ENCODE measurements at places on chromosomes 2 and 18.

GRCh38 chr18:31977270-31977872 lies 34.4 kb upstream of the TRAPPC8 start:
- DNase-seq: peak; percentile 13

DNA sequence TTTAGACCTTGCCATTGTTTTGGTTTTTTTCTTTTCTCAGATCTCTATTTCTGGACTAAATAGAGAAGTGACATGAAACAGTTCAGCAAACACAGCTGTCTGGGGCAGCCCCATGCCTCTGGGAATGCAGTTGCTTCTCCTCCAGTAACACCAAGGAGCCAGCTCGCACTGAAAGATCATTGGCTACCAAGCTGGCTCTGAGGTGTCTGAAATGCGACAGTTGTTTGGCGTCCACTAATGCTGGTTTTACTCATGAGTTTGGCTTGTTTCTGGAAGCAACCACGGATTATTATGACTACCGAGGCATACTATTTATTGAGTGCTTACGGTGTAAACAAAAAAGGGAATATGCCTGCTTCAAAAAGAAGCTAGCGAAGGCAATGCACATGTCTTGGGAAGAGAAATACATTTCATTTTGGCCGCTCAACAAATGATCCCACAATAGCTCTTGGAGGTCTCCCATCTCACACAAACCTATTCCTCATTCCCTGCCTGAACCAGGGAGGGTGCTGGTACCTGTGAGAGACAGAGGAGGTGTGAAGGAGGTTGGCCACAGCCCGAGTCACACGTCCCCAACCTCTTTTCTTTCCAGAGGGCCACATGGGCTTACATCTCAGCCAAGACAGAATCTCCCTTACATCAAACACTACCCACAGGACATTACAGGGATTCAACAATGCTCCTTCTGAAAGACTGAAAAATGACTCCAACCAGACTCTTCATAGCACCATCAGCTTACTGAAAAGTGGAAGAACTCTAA lies 37.5 kb upstream of the NEB start:
- no peak for DNase-seq

- no peak for DNase-seq
Measured at GRCh38 chr18:46567196-46567595, 89.8 kb downstream of the LOXHD1 start.

GRCh38 chr2:86301009-86301408 lies 36.4 kb downstream of the REEP1 start:
- no peak for DNase-seq

DNA sequence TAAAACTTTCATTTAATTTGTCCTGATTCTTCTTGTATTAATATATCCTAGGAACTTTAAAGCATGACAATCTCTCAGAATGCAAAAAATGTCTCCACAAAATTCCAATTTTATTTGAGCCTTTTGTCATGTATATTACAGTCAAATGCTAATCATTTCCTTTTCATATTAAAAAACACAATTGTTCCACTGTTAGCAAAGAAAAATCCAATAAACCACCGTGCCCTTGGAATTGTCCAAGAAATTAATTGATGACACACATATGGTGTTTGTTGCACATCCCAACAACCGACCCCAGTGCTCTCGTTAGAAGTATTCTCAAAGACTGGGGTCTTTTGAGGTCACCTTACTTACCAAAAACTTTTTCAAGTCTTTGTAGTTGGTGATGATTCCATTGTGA lies 28.1 kb downstream of the GFPT1 start:
- DNase-seq: no peak

DNA sequence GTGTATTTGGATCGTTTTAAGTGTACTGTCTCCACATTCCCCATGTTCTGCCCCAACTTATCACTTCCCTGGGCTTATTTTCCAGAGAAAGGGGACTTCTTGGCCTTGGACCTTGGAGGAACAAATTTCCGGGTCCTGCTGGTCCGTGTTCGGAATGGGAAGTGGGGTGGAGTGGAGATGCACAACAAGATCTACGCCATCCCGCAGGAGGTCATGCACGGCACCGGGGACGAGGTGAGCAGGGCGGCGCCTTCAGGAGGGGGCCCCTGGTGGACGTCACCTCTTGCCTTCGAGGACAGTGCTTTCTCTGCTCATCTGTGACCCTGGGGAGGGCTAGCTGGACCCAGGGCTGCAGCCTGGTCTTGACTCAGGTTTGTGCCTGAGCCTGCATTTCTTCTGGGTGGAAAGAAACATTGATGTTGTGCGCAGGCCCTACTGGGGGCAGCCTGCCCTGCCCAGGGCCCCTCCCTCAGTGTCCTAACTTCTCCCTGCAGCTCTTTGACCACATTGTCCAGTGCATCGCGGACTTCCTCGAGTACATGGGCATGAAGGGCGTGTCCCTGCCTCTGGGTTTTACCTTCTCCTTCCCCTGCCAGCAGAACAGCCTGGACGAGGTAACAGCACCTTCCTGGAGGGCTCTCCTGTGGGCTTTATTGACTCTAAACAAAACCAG lies 47.8 kb downstream of the HK2 start:
- no peak for DNase-seq

- no peak for DNase-seq
Measured at GRCh38 chr2:219041252-219041651, at the start of gene CFAP65. TSS of gene CFAP65 (minus strand) at chr2:219041516. CDS start at chr2:219039048, 2,468 bp downstream.

- DNase-seq: no peak
Measured at GRCh38 chr2:233544200-233544610, 22.4 kb downstream of the USP40 start.

DNA sequence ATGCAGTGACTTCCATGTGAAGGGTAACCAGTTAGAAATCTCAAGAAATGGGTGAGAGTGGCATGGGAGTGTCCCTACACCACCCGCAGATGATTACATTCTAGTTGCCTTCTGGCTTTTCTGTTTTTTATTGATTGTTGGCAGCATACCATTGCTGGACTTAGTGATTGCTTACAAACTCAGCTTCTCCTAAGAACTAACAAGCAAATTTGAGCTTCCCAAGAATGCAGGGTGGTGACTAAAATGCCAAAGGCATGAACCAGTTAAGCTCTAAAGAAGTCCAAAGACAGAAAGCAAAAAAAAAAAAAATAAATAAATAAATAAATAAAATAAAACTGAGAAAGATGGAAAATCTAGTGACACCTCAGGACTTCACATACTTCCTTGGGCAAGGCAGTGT lies 245.5 kb upstream of the PARD3B start:
- no peak for DNase-seq

DNA sequence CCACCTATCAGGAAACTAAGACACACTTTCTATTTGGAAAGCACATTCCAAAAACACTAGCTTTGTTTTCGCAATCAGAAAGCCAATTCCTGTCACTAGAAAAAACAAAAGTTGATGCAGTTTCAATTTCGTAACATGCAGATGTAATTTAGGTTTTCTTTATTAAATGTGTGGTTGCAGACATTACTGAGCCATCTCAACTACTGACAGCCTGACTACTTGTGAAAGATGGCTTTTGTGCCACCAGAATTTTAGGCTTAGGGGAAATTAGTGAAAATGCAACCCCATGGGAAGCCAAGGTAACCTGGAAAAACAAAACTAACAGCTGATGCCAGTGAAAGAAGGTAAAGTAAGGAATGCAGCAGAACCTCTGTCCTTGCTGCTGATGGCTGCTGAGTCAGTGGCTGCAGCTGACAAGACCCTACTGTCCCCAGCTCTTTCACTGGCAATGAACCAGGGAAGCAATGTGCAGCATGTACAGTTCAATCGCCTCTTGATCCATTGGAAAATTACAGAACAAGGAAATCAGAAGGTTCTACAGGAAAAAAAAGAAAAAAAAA lies 34.9 kb downstream of the FEZ2 start:
- DNase-seq: no peak

DNA sequence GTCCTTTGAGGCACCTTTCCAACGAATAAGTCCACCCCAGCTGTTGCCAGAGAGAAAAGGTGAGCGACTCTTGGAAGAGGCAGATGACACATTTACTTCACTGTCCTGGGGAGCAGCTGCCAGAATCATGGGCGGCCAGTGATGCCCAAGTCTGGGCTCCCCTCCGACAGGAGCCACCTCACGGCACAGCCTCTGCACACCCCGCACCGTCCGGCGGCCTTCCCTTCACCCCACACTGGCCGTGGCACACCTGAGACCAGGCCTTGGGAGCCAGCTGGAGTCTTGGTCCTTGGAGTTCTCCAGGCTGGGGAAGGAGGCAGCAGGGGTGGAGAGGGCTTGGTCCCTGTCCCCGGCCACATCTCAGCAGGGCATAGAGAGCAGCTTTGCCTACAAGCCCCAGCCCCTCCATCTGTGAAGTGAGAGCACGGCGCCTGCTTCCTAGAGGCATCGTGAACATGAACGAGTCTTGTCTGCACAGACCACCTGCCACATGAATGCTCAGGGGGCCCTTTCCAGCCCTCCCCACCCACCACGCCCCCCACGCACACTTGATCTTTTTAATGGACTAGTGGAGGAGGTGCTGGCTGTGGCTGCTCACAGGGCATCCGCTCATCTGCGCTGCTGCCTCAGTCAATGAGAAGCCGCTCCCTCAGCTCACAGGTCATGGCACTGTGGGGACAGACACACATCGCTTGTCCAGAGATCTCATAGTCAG lies 400.2 kb upstream of the MYT1L start:
- no peak for DNase-seq

- no peak for DNase-seq
Measured at GRCh38 chr2:168969865-168970264, 61.3 kb downstream of the ABCB11 start.

GRCh38 chr2:59041139-59041538 lies 800.0 kb upstream of the FANCL start:
- DNase-seq: no peak

GRCh38 chr18:34352385-34353163 lies 127.9 kb upstream of the NOL4 start:
- DNase-seq: no peak

- no peak for DNase-seq
Measured at GRCh38 chr2:26515771-26516170, 37.8 kb upstream of the OTOF start.

- no peak for DNase-seq
Measured at GRCh38 chr2:241215421-241215820, 26.9 kb downstream of the ANO7 start.

DNA sequence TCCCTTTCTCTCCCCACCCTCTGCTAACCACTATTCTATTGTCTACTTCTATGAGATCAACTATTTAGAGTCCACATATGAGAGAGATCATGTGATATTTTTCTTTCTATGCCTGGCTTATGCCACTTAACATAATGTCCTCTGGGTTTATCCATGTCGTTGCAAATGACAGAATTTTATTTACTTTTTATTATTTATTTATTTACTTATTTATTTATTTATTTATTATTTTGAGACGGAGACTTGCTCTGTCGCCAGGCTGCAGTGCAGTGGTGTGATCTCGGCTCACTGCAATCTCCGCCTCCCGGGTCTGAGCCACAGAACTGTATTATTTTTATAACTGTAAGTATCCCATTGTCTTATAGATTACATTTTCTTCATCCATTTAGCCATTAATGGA lies 443.4 kb upstream of the CDH19 start:
- no peak for DNase-seq

GRCh38 chr2:100629309-100629708 lies 66.5 kb downstream of the PDCL3 start:
- DNase-seq: no peak

DNA sequence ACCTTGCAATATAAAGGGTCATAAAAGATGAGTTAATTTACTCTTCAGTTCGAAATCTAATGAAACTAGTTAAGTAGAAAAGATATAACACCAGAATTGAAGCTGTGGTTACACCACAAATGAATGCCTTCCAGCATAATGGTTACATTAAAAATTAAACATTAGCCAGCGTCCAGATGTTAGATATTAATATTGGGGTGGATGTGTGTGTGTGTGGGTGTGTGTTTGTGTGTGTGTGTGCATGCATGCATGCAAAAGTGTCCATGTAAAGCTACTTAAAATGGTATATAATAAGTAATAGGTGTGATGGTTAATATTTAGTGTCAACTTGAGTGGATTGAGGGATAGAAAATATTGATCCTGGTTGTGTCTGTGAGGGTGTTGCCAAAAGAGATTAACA lies 170.4 kb upstream of the FN1 start:
- no peak for DNase-seq

- DNase-seq: no peak
Measured at GRCh38 chr2:10253596-10254372, 48.9 kb upstream of the HPCAL1 start.

DNA sequence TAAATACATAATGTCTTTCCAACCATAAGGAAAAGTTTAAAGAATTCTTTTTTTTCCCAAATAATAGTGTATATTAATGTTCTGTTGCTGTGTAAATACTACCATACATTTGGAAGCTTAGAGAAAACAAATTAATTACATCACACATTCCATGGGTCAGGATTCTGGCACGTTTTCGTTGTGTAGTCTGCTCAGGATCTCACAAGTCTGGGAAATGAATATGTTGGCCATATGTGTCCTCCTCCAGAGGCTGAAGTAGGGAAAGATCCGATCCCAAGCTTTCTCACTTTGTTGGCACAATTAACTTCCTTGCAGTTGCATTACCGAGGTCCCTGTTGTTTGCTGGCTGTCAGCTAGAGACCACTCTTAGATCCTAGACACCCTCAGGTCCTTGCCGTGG lies 83.9 kb downstream of the RPRM start:
- DNase-seq: no peak

GRCh38 chr2:190996947-190997346 lies 17.0 kb downstream of the STAT1 start:
- no peak for DNase-seq

- no peak for DNase-seq
Measured at GRCh38 chr18:79931475-79931874, 20.0 kb downstream of the SLC66A2 start.

DNA sequence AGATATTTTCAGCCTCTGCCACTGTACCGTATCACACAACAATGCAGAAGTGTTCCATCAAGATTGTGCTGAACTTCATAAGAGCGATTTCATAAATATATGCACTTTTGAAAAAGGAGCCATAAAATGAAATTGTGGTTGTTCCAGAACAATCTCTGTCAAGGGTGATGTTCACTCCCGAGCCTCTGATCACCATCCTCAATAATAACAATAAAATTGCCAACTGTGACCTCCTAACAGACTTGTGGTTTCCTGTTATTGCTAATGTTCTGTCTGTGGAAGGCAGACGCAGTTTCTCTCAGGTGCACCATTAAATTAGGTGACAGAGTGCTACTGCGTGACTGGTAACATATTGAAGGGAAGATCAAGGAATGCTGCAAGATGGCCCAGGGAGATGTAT lies 383.7 kb downstream of the SOCS6 start:
- peak; percentile 72 for DNase-seq

DNA sequence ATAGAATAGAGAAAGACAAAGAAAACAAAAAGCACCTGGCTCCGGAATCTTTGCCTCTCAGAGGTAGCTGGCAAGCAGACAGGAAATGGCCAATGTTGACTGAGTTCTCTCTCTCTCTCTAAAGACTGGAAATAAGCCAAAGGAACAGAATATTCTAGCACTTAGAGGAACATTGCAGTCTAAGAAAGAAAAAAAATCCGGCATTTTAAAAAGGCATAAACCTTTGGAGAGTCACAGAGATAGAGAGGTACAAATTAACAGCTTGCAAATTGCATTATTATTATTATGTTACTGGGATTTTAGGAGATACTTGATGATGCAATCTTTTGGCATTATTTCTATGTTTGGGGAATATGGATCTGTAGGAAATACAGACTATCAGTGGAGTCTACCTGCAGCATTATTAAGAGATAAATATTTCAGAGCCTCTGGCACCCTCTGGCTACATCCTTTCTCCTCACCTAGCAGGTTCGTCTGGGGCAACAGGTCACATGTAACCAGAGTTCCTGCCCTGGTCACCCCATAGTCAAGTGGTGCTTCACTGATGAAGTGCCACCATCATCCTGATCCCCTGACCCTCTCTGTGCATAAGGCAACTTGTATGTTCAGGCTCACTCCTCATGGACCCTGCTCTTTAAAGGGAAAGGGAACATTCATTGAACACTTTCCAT lies 318.9 kb upstream of the ACVR2A start:
- no peak for DNase-seq

Measured in CD4-positive, alpha-beta T cell treated with Interleukin-4 for 1 hour (primary cell).